ENCODE measurements at places on chromosomes 3 and 15.

- DNase-seq = no peak
Observed at GRCh38 chr3:37833302-37834186, 28.1 kb upstream of the CTDSPL start.

DNA sequence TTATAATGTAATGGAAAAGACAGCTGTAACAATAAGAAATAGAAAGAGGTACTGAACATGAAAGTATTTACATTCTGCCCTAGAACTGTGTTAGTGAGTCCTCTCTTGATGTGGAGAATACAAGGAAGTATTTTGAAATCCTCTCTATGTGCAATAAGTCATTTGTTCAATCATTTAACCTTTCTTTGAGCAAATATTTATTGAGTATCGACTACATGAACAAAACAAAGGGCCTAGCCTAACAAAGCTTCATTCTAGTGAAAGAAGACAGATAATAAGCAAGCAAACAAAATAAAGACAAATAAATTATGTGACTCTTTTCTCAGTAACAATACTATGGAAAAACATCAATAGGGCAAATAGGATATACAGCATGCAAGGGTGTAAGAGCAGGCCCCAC lies 354.9 kb upstream of the ATP11B start:
- no peak for DNase-seq

- no peak for DNase-seq
Observed at GRCh38 chr3:100395679-100396431, 5.0 kb downstream of the TOMM70 start.

DNA sequence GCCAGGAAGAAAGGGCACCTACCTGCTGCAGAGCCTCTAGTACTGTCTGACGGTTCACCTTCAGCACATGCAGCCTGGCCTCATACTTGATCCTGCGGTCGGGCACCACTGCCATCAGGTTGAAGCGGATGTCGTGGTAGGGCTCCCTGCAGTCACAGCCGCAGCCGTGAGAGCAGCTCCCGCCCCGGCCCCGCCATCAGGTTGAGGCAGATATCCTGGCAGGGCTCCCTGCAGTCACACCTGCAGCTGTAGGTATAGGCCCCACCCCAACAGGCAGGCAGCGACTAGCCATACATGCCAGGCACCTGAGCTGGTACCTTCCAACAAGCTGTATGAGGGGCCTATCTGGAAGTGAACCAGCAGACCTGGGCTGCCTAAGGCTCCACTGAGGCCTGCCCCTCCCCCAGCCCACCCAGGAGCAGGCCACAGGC lies 38.7 kb downstream of the SEMA3G start:
- no peak for DNase-seq

DNA sequence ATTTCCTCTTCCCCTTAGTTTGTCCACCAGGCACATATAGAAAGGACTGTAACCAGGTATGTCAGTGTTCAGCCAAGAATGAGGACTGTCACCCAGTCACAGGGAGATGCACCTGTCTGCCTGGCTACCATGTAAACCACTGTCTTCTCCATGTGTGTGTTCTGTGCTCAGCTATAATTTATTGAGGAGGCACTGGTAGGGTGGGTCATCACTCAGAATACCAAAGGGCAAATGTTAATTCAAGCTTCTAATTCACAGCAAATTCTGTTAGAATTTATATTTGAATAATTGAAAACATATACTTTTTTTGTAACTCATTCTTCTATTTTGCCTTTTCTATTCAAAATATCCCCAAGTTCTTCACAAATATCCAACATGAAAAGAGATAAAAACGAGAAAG lies 780.4 kb downstream of the MECOM start:
- no peak for DNase-seq

- peak; percentile 18 for DNase-seq
Observed at GRCh38 chr3:14483286-14483685, 56.9 kb downstream of the GRIP2 start.

GRCh38 chr15:98195796-98196195 lies 235.3 kb downstream of the ARRDC4 start:
- no peak for DNase-seq

DNA sequence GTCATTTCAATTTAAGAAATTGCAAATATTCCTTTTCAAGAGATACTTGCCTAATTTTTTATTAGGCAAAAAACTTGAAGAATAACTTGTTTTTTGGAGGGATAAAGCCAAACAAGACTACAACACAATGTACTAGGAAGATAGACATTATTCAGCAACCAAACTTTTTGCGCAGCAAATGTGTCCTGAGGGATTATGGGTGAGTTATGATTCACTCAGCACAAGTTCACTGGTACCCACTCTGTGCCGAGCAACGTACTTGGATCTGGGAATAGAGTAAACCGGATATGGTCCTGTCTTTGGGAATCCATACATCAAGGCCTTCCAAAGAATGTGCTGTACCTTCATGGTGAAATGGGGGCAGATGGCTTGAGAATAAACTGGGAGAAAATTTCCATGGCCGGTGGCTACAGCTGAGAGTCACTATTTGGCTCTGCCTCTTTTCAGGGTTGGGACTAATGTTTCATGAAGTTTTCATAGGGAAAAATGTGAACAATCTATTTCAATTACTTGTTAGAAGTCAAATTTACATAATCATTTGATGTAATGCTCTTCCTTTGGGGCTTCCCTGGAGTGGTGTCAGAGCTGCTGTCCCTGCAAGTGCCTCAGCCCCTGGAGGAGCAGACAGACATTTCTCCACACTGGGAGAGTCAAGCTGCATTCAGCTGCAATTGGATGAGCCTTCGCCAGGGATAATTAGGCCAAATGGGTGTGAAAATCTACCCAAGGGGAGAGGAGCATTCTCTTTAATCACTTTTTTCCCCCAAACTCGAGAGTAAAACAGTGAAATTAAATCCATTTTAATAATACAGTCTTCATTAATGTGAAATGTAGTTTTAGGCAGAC lies 315.2 kb downstream of the CLSTN2 start:
- DNase-seq = peak; percentile 31

- no peak for DNase-seq
Observed at GRCh38 chr15:36826948-36827347, 247.5 kb downstream of the CDIN1 start.

DNA sequence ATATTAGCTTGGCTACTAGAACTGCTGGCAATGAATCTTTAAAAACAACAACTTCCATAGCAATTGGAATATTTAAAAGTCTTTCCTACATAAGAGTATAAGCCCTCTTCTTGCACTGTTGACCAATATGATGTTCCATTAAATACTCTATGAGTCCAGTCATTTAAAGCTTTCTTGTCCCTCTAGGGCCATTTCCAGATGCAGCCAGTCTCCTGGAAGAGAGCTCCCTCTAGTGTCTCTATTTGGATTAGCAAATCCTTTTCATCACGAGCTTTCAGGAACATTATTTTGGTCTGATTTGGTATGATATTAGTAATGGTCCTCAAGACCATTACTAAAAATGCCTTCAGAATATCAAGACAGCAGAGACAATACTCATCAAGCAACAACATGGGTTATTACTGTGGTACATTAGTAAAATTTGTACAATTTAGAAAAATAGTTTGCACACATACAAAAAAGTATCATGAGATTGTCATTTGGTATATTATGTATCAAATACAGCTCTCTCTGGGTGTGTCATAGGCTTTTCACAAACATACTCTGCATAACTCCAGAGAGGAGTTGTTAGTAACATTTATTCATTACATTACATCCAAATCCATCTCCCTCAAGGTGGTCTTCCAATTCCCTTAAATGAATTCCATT lies 101.3 kb downstream of the DPH6 start:
- DNase-seq = no peak

DNA sequence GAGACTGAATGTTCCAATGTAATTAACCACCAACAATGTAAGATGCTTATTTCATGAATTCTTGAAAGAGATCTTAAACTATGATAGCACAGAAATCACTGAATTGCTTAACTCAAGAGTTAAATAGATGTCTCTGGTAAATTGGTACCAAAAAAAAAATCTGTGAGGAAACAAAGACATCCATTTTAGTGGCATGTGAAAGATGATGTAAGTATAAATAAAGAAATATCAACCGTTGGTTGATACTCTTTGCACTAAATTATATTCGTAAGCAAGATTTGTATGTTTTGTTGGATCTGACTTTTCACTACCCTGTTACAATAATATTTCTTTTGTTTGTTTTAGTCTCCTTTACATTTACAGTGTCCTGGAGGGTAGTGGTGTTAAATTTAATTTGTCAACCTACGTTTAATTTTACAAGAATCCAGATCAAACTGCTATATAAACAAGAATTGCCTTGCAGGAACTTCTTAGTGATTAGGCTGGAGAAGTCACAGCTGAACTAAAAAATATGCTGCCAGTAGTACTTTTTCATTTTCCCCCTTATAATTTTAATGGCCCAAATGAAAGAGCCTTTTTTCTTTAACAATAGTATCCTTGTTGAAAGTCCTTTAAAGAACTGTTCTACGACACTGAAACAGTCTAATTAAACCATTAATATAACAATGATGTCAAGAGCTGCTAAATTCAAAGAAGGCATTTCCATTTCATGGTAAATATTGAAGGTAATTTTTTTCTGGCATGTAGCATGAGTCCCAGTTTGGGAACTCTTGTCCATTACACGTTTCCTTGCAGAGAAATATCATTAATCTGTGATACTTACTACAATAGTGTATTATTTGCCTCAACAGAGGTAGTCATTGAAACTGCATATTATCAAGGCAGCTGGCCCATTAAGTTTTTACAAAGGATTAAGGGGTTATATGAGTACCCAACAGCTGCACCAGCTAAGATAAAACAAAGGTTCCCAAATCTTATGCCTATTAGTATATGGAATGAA lies 109.6 kb upstream of the PHLDB2 start:
- DNase-seq = no peak

DNA sequence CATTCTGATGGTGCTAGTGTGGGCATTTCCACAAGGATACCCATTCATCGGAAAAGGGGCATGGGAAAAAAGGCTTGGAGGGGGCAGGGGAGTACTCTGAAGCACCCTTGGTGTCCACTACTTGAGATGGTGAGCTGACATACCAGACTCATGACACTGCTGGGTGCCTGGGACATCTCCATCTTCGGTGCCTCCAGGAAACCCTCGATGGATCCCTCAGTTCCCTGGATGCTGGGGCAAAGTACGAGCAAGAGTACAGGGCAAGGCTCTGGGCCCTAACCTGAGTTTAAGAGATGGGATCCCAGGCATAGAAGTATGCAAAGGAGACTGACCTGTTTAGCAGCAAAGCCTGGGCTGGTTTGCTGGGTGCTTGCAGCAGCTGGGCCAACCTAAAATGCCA lies 5.2 kb upstream of the IP6K1 start:
- no peak for DNase-seq

- no peak for DNase-seq
Observed at GRCh38 chr15:76840830-76841460, 64.2 kb downstream of the SCAPER start.

DNA sequence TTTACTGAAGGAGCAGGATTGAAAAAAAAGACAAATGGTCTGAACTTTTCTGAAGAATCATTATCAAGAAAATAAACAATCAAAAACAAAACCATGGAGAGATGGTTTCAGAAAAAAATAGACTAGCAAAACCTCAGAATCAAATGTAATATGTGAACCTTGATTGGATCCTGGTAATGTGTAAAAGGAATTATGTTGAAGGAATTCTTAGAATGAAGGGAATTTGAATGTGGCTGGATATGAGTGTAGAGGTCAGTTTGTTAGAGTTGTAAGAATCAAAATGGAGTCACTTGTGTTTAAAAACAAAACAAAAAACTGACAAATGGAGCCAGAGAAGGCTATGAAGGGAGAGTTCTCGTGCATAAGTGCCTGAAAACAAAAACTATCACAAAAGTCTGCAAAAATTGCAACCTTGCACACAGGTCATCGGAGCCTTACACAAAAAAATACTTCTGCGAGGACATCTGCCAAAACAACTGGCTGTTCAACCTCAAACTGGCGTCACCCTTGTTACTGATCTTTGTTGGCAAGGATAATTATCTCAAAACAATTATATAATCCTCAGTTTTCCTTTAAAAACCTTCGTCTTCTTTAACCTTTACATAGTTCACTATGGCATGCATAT lies 19.1 kb upstream of the ATP13A3 start:
- no peak for DNase-seq

DNA sequence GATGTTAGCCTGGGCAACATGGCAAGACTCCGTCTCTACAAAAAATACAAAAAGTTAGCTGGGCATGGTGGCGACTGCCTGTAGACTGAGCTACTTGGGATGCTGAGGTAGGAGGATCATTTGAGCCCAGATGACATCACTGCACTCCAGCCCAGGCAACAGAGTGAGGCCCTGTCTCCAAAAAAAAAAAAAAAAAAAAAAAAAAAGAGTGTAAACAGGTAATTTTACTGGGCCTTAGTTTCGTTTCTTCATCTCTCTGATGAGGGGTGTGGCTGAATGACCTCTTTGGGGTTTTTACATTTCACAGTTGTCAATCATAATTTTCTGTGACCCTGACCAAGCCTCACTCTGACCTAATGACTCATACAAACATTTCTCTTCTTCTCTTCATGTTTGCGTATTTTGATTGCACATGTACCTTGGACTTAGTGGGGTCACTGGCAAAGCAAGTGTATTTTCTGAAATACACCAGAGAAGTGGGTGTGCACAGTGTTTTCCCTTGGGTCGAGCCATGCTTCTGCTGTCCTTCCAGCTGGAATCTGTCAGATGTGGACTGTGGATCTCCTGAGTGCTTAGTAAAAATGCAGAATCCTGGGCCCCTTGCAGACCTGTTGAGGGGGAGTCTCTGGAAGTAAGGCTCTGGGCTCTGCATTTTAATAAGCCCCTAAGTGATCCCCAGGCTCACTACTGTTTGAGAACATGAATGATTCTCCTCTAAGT lies 140.5 kb downstream of the FNDC3B start:
- DNase-seq = no peak

- no peak for DNase-seq
Observed at GRCh38 chr3:90034038-90034437, 926.6 kb downstream of the EPHA3 start.

GRCh38 chr3:190644035-190644434 lies 130.2 kb downstream of the IL1RAP start:
- DNase-seq = no peak

DNA sequence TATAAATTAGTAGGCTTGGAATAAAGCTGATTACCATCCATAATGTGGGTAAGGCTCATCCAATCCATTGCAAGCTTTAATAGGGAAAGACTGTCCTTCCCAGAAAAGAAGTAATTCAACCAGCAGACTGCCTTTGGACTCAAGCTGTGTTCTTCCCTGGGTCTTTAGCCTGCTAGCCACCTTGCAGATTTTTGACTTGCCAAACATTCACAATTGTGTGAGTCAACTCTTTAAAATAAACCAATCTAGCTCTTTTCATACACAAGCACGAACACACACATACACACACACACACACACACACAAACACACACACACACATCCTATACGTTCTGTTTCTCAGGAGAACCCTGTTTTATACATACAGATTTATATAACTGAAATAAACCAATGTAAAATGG lies 248.1 kb downstream of the NAALADL2 start:
- DNase-seq = no peak

GRCh38 chr15:32723171-32723948 lies 5.6 kb downstream of the GREM1 start:
- DNase-seq = no peak

DNA sequence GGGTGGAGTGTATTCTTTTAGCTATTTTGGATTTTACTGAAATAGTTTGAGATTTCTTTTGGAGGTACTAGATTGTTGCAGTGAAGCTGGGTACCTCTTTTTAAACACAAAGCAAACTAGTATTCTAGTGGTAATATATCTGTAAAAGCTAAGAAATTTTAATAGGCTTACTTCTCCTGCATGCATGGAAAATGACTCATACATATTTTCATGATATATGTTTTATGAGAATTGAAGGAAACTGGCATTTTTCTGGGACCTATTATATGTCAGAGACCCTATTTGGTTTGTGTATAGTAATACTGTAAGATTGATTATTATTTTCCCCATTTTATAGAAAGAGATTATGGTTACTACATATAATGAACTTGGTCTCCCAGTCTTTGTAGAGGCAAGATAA lies 851.0 kb downstream of the DIPK2A start:
- DNase-seq = no peak

GRCh38 chr15:86654501-86654900 lies 574.8 kb downstream of the AGBL1 start:
- no peak for DNase-seq
